ENCODE measurements at places on chromosomes 13 and 19. TPM values are rescaled to one million over a fixed set of nuclear protein-coding genes. Genes with fewer than 3 reads are reported as not detected.

GRCh38 chr13:111395511-111396393 is 75.3 kb downstream of the TEX29 start:
- no peak for DNase-seq

DNA sequence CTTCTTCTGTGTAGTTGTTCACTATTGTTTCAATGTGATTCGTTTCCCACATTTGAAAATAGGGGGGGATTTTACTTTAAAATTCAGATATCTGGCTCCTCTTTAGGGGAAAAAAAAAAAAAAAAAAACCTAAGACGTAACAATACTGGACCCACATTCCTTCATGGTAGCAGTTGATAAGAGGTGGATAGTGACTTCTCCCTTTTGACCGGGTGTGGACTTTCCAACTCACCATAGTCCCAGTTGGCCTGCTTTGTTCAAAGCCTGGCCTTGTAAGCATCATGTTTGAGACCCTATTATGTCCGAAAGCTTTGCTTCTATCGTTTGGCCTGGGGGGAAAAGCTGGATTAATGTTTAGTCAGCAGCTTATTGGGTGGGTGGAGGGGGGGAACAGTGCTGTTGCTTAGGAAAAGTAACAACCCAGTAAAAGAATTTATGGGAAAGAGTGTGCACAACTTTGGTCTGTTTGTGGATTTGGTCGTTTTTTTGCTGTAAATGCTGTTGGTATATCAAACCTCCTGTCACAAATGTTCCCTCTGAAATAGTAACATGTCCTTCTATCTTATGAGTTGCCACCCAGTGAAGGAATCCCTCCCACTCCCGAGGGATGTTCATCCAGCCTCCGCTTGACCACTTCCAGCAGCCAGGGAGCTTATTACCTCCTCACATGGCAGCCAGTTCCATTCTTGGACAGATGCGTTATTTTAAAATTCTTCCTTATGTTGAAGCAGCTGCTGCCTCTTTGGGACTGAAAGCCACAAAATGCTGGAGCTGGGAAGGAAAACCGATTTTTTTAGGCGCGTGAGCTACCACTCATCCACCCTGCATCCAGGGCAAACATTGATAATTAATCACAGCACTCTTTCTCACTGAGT is 10.4 kb downstream of the SAMD4B start:
- no peak for DNase-seq

DNA sequence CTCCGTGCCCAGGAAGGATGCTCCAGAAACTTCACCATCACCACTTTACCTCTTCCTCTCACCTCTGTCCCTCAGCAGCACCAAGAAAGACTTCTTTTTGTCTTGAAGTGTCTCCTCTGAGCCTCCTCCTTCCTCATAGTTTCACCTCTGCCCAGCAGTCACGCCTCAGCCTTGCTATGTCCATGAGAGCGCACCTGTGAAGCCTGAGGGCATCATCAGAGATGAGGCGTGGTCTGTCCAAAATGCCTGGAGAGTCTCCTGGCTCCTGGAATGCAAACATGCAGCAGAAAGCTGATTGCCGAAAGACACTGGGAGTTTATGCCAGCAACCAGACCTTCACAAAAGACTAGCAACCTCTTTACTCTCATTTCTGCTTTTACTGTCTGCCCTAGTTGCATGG is 336.6 kb downstream of the TEX29 start:
- no peak for DNase-seq

DNA sequence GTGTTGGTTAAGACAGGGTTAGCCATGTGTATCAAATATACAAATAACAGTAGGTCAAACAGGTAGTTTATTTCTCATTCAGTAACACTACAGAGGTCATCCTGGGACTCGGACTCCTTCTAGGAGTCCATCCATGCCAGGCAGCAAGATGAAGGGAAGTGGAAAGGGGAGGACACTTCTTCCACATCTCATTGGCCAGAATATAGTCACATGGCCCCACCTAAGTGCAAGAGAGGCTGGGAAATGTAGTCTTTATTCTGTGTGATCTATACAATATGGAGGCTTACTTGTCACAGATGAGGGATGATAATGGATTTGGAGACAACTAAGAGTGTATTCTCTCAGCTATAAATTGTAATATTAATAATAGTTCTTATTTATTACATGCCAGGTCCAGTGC is 31.1 kb downstream of the RDH8 start:
- DNase-seq: no peak

DNA sequence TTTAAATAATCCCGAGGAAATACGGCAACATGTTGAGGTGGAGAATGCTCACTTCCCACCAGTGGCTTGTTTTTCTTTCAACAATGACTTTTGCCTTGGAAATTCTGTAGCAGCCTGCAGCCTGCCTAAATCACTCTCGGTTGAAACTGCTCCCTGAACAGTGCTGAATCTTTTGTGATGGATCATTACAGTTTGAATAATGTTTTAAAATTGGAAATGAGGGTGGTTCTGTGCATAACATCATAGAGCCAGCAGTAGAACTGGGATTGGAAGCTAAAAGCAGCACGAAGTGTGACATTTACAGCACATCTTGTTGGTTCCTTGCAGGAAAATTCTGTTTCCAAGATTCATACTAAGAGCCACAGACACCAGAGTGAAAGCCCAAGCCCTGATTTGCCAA is 74.1 kb upstream of the GPR12 start:
- DNase-seq: no peak

DNA sequence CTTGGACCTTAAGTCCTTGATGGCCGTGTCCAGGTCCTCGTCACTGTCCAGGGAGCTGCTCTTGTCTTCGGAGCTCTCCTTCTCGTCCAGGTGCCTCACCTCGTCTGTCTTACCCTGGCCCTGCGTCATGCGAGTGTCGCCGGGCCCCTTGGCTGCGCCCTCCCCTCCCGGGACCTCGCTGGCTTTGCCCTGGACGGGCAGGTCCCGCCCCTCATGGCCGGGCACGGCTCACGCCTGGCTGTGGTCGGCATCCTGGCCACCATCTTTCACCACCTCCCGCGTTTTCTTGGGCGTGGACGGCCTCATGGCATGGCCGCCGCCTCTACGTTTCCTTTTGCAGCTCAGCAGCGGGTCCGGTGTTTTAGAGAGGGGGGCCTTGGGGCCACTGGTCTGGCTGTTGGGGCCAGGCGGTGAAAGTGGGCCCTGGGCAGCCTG is 14.8 kb downstream of the RB1 start:
- no peak for DNase-seq

- no peak for DNase-seq
Observed at GRCh38 chr13:112652512-112653070, 37.2 kb upstream of the ATP11A start.

DNA sequence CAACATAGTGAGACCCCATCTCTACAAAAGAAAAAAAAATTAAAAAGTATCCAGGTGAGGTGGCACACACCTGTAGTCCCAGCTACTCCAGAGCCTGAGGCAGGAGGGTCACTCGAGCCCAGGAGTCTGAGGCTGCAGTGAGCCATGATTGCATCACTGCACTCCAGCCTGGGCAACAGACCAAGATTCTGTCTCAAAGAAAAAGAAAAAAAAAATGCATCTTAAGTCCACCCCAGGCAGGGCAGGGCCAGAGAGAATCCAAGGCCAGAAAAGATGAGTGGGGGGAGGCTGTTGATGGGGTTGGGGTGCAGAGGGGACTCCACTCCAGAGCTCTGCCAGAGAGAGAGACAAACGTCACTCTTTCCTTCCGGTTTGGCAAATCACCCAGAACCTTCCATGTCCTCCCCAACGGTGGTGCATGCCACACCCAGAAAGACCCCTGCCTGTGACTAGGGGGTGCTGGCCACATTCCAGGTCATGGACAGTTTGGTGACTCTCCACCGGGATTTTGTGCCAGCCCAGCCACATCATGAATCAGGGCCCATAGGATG is 431 bp downstream of the FUT3 start:
- DNase-seq: no peak

- DNase-seq: no peak
Observed at GRCh38 chr13:20090349-20090748, 70.5 kb downstream of the GJA3 start.

DNA sequence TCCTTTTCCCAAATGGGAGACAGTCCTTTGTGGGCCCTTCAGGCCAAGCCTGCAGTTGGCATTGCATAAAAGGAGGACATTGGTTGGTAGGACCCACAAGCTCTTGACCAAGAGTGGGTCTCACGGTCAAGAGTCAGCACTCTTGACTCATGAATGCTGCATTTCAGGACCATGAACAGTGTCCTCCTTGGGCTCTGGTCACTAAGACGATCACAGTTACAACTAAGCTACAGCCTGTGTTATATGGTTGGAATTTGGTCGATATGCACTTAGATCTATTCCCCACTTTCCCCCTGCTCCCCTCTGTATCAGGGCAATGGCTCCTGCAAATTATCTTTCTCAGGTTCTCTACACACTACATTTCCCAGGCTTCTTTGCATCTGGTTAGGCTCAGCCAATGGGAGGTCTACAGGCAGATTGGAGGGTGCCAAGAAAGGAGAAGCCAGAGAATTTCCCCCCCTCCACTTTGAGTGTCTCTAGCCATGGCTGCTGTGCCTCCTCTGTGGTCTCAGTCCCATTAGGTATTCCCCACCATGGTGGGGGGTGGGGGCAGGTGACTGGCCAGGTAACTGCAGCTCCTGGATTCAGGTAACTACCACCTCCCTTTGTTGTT is 3.1 kb upstream of the OLFM2 start:
- DNase-seq: no peak

DNA sequence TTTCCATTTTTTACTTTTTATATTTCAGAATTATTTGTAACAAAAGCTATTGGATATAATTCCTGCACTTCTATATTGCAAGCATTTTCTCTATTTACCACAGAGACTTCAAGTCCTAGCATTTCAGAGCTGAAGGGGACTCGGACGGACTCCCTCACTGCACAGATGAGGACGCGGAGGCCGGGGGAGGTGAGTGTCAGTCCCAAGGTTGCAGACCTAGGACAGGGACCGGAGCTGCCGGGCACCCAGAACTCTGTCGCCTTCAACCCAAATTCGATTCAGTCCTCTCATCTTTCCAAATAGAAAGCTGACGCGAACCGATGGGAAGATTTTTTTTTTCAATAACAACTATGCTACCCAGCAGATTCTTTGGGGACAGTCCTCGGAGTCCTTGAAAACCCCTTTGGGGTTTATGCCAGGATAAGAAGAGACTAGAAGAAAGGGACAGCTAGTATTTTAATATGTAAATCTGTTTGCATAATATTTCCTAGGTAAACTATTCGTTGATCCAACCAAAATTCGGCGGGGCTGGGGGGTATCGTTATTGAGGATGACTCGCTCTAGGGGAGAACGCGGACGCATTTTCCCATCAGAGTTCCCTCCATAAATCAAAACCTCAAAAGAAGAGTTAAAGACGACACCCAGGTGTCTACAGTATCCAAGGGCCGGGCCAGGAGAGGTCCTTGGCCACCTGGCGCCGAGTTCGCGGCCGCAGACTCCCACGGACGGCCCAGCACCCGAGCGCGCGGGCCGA is 803 bp downstream of the FLT3 start:
- no peak for DNase-seq

DNA sequence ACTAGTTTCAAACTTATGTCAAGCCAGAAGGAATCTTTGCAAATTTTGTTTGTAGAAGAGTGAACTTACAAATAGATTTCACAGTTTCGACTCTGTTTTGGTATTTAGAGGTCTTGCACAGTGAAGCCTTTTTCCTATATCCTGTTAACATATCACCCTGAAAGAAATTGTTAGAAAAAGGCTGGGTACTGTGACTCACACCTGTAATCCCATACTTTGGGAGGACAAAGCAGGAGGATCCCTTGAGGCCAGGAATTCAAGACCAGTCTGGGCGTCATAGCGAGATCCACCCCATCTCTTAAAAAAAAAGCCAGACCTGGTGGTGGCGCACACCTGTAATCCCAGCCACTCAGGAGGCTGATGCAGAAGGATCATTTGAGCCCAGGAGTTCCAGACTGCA is 224.0 kb downstream of the GGACT start:
- no peak for DNase-seq

DNA sequence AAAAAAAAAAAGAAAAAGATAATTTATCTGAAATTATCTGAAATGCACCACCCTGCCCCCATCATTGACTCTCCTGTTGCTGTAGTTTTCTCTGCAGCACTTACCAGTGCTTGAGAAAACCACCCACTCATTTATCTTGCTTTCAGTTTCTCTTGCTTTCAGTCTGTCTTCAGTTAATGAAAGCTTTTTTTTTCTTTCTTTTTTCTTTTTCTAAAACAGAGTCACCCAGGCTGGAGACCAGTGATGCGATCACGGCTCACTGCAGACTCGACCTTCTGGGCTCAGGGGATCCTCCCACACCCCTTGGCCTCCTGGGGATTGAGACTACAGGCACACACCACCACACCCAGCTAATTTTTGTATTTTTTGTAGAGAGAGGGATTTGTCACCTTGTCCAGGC is 4.3 kb upstream of the ACP5 start:
- no peak for DNase-seq

- no peak for DNase-seq
Observed at GRCh38 chr19:57167385-57167784, at the start of gene DUXA. Gene DUXA (minus strand): TSS chr19:57167485. CDS start chr19:57167443, 42 bp downstream.

DNA sequence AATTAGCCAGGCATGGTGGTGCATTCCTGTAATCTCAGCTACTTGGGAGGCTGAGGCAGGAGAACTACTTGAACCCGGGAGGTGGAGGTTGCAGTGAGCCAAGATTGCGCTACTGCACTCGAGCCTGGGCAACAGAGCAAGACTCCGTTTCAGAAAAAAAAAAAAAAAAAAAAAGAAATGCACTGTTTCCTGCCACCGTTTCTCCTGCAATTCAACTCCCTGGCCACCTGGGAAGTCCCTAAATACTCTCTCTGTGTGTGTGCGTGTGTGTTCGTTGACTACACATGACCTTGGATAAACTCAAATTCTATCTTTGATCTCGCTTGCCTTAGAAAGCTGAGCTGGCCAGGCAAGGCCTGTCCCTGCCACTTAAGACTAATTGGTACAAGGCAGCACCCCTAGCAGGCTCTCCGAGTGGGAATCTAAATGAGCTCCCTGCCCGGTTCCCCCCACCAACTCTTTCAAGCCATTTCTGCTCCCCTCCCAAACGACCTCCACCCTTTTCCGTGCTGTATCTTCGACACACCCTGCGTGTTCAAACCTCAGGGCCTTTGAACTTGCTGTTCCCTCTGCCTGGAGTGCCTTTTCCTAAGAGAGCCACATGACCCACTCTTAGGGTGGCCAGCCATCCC is 5.2 kb upstream of the BCAT2 start:
- no peak for DNase-seq

GRCh38 chr13:90329641-90330040 is 1017.8 kb upstream of the MIR17HG start:
- DNase-seq: no peak

DNA sequence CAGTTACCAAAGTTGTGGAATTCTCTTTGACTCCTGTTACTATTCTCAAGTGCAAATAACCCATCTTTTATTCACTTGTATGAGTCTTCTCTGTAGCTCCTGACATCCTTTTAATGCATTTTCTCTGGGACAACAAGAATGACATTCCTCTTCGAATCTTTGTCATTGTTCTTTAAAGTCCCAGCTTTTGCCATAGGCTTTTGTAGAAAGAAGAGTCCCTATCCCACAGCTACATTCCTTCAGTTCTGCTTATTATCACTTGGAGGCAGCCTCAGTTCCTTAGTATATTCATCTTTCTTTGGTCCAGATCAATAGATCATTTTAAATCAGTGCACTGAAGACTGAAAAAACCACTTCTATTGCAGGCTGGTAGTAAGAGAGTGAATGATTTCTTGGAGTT is 560.2 kb downstream of the DACH1 start:
- no peak for DNase-seq

- no peak for DNase-seq
Observed at GRCh38 chr19:53541971-53542370, 4.0 kb downstream of the ZNF331 start.

HAUS5 gene
- 30.1 TPM for polyA plus RNA-seq

PSG2 gene
- not detected for polyA plus RNA-seq

LRCH1 gene
- 37.8 TPM for polyA plus RNA-seq

CYP2A6 gene
- 0.35 TPM for polyA plus RNA-seq

PRODH2 gene
- 39.3 TPM for polyA plus RNA-seq

LRG1 gene
- polyA plus RNA-seq: 0.90 TPM

FFAR2 gene
- polyA plus RNA-seq: 0.78 TPM

KRTDAP gene
- polyA plus RNA-seq: 0.52 TPM

All from left kidney (tissue), 8 donors.